HAP-1 (cell line): ENCODE measurements at places on chromosomes 2 and 18.

DNA sequence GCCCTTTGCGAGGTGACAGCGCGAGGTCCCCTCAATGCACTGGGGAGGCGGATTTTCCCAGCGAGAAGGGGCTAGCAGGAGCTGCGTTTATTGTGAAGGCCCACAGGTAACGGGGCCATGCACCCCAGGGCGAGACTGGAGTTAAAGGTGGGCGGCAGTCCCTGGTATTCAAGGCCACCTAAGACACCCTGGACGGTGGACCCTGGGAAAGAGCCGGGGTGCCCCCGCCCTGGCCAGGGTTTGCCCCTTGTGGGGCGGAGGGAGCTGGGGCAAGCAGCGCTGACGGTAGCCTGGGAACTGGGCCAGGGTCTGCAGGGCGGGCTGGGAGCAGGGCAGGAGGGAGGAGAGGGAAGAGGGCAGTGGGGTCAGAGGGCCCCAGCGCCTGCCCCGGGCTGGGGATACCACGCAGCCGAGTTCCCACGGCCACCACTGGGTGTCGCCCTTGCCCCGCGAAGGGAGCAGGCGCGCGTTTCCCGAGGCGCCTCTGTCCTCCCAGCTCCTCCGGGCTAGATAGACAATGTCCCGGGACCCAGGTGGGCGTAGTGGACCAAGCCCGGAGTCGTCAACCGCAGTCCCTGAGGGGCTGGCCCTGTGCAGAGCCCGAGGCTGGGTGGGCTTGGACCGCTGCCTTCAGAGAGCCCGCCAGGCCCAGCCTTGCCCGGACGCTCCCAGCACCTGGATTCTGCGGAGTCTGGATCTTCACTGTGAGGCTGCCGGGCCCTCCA, 80.2 kb downstream of the SMAD4 start:
- DNase-seq, result peak; percentile 32

DNA sequence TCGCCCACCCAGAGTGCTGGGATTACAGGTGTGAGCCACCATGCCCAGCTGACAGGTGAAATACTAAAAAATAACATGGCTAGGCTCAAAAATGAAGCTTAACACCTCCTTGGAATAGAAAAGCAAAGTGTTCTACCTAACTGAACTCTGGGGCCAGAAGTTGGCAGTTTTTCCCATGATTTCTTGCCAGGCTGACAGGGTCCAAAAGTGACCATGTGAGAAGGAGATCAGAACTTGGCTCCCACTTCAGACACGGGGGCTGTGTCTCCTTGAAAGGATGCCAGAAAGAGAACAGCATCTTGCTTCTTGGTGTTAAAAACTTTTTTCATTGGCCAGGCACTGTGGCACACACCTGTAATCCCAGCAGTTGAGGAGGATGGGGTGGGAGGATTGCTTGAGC, 47.0 kb downstream of the BMPR2 start:
- DNase-seq, result no peak

DNA sequence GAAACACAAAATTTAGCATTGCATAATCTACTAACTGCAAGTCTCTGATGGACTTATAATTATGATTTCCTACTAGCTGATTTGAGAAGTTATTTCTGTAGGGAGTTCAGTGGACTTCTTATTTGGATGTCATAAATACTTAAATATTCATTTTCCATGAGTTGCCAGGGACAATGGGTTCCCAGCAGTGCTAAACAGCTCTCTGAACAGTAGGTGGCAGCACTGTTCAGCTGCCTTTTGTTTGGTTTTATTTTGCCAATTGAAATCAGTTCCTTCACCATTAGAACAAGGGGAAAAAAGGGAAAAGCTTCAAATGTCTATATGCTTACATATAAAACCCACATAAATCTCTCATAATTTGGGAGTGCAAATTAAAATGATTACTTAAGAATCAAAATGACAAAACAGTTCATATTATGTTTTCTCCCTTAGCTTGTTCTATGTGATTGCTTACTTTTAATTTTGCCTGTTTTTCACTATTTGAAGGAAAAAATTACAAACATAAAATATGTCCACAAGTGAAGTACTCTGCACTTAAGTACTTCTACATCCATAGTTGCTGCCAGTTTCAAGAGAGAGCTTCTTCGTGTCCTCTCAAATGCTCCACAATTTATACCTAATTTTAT, 898.9 kb downstream of the CPS1 start:
- DNase-seq, result peak; percentile 66

DNA sequence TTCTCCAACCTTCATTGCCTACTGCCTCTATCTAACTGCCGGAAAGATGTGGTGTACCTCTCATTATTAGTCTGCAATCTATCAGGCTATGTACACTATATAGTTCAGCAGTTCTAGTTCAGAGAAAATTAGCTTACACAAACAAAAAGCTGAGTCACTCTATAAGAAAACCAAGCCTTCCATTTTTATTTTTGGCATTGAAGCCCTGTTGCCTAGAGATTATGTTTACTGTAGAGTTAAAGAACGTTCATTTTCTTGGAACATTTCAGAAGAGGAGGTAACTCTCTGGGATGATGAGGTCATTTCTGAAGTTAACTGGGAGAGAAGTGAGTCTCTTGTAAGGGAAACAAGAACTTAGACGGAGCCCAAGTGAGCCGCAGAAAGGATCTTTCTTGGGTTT, 133.5 kb downstream of the FAM124B start:
- no peak for DNase-seq

DNA sequence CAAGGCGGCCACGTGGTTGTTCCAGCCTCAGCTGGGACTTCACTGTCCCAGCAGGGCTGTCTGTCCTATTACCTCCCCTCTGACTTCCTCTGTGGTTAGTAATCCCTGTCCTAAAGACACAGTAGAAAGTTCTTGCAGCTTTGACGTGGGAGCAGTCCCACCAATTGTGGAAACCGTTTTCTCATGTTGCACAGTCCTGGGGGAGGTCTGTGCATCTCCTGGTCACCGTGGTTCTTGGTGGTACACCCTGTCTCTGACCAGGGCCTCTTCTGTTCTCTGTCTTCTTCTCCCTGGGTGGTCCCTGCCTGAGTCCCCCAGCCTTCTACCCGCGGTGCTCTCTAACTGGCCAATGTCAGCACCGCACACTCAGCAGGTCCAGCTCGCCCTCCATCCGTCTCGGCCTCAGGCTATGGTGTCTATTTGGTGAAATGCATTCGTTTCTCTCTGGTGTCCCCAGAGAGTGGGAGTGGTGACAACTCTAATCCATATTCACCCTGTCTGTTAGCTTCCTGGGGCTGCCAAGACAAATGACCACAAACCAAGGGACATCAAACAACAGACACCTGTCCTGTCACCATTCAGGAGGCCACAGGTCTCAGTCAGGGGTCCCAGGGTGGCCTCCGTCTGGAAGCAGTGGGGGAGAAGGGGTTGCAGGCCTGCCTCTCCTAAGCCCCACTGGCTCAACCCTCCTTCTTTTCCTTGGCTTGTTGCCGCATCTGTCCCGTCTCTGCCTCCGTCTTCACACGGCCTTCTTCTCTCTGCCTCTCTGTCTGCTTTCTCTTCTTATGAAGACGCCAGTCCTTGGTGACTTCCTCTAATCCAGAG, 99.8 kb downstream of the SH3BP4 start:
- DNase-seq, result no peak

DNA sequence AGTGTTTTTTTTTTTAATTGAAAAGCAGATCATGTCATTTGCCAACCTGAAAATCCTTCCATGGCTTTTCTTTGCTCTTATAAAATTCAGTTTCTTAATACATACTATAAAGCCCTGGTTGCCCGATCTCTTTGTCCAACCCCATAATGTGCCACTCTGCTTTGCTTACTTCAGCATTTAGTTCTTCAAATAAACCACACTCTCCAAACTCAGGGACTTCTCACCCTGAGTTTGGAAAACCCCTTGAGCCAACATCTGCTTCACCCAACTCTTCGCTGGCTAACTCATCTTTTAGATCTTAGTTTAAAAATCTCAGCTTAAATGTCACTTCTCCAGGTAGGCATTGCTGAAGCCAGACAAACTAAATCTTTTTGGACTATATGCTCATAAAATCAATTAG, 1.3 kb upstream of the STAT1 start:
- DNase-seq, result no peak

DNA sequence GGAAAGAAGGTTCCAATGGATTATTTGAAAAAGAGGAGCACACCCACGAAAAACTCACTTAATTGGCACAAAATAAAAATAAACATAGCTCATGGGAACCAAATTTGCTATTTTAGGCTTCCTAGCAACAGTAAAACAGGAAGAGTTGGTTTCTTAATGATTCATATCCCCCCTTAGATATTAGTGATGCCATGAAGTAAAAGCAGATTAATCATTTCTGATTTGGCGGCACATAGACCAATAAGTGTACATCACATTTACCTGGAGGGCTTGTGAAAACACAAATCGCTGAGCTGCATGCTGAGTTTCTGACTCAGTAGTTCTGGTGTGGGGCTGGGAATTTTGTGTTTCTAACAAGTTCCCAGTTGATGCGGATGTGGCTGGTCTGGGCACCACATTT, 260.4 kb downstream of the SLC4A3 start:
- no peak for DNase-seq

DNA sequence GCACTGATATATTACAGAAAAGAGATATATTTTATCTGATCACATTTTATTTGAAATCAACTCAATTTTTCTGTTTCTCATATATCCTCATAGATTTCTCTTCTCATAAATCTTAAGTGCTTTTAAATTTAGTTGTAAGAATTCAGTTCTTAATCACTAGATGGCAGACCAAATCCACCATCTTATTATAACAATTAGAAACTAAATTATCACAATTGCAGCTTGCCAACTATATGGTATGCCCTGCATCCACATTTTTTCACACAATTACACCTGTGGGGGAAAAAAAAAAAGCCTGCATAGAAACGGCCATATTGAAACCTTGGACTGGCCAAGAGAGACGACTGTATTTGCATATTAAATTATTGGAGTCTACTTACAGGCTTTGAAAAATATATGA, 64.4 kb downstream of the COL5A2 start:
- DNase-seq, result peak; percentile 19

DNA sequence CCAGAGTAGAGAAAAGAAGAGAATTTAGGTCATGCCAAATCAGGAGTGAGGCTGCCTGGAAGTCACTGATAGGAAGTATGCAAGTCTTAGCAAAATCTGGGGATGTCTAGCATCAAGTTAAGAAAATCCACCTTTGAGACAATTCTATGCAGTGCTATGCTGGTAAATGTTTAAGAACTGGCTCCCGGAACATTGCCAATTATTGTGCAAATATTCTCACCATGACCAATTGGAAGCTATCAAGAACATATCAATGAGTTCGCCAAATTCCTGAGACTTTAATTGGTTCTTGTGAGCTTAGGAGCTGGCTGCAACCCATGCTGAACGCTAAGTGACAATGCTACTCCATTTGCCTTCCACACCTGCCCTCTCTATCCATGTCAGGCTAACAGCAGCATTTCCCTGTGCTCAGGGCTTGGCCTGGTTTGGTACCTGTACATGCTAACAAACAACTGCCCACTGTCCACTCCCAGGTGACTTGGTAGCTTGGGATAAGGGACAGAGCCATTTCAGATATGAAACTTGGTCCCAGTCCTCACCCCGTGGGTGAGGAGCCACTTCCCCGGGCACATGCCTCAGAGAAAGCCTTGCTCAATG, 172.9 kb upstream of the KLHL29 start:
- no peak for DNase-seq

- no peak for DNase-seq
Observed at GRCh38 chr2:176585791-176586190, 316.5 kb downstream of the MTX2 start.

- DNase-seq, result no peak
Observed at GRCh38 chr2:157181234-157181633, 76.3 kb upstream of the GALNT5 start.

DNA sequence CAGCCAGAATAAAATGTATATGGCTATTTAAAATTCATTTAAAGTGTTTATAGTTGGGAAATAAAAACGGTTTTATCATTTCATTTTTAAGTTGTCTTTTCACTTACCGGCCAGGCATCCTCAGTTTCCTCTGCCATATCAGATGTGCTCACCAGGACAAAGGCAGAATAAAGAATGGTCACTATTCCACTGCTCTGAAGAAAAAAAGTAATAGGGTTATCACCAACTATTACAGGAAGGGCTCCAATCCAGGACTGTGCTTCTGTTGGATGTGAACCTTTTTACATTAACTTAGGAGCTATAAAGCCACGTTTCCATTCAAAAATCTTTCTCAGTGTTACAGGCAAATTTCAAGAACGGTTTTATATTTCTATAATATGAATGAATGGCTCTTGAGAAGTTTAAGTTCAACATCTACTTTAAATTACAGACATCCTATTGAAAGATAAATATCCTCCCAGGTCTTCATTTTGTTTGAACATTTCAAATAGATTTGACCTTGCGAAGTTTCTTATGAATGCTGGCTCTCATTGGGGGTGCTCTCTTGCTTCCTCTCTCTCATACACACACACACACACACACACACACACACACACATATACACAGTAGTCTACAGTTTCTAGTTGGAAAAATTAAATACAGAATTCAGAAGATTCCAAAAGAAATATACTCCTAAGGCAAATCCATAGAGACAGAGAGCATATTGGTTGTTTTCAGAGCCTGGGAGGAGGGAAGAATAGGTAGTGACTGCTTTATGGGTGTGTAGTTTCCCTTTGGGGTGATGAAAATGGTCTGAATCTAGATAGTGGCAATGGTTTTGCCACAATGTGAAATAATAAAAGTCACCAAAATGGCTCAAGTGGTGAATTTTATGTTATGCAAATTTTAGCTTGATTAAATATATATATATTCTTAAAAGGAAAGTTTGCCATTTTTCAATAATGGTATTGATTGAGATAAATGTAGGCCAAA, 2.9 kb upstream of the SLC40A1 start:
- DNase-seq, result no peak

- DNase-seq, result no peak
Observed at GRCh38 chr2:128312411-128312810, 6.3 kb downstream of the HS6ST1 start.

DNA sequence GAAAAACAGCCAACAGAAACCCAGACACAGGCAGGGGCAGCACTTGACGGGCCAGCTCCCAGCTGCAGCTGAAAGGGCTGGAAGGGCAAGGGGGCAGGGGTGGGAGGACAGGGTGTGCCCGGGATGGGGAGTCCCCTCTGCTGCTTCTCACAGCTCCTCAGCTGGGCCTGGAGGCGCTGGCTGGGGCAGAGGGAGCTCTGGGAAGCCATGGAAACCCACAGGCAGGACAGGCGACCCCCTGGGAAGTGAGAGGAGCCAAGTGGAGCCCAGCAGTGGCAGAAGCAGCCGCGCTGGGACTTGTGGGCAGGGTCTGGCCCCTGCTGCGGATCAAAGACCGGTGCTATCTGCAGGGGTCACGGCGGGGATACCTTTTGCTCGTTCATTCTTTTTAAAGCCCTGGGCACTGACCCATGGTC, 20.7 kb downstream of the OTOF start:
- no peak for DNase-seq

DNA sequence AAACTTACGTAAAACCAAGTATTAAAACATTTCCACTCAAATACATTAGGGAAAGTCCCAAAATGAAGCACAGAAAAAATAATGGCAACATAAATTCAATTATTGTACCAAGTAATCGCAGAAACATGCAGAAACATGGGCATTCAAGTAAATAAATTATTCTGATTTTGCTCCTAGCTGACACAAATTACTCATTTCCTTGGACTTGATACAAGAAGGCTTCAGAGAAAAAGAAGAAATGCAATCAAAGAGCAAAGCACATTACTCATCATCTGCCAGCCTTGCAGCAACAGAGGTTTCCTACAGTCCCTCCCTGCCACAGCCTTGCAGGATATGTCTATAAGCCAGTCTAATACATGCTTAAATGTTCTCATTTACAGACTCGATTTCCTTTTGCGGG, 439.8 kb upstream of the LYPD1 start:
- no peak for DNase-seq
